ENCODE measurements at places on chromosomes 12 and 14. TPM values are rescaled to one million over a fixed set of nuclear protein-coding genes. Genes with fewer than 3 reads are reported as not detected.

DNA sequence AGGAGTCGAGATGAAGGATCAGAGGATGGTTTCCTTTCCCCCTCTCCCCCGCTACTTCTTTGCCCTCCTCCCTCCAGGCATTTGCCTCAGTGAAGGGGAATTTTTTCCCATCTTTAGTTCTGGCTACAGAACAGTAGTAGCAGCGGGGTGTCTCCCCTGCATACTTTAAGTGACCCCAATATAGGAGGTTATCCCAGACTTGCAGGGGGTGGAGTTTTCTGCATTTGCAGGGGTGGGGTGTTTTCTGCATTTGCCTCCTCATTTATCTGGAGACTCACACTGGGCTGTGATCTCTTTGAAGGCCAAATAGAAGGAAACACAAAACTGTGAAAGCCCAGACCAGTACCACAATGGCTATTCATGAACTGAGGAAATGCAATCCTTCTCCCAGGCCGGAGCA, 19.8 kb downstream of the PTPRB start:
- no peak for DNase-seq

GRCh38 chr12:6372403-6373003, 2.9 kb downstream of the SCNN1A start:
- no peak for DNase-seq

Gene BMP4
- 9.9 TPM for total RNA-seq

GRCh38 chr14:71202881-71203280, 295.6 kb downstream of the PCNX1 start:
- DNase-seq: no peak

- DNase-seq: no peak
Observed at GRCh38 chr14:77681196-77682157, 26.3 kb downstream of the ALKBH1 start.

DNA sequence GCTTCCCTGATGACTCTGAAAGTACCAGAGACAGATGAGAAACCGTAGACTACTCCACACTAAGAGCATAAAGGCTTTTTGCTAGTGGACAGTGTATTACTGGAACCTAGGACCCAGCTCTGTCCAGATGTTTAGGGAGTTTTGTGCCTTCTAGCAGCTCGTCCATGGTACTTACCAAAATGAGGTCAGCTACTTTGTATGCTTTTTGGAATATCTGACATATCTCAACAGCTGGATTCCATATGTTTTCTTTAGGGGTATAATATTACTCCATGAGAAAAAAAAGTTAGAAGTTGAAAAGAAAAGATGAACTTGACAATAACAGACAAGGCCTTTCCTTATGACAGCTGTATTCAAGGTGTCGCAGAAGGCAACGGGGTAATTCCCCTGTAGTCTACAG, 32.1 kb upstream of the FRMD6 start:
- DNase-seq: no peak

Gene ADAM21
- not detected for total RNA-seq

Gene GLIPR1L2
- total RNA-seq: 0.60 TPM

GRCh38 chr12:12723681-12724420, 6.7 kb downstream of the CDKN1B start:
- DNase-seq: no peak

Gene TMEM30B
- total RNA-seq: 39.3 TPM

Gene ADSS1
- 12.4 TPM for total RNA-seq

Gene TPPP2
- not detected for total RNA-seq

Gene METTL1
- 24.1 TPM for total RNA-seq

DNA sequence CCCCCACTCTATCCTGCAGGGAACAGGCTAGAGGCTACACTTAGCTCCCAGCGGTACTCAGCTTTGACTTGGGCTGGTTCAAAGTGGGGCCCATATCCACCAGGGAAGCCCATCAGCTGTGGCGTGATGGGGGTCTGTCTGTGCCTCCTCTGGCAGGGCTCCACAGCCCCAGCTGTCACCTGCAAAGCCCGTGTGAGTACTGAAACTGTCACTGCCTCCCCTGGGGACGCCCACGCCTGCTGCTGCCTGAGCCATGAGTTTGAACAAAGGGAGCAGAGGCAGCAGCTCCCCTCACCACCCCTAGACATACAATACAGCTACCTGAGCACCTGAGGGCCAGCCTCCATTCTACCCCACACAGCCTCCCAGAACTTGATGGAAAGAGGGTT, 5.0 kb downstream of the REM2 start:
- no peak for DNase-seq

Gene KRT73
- 27.4 TPM for total RNA-seq

GRCh38 chr12:45577844-45578399, 151.6 kb upstream of the ARID2 start:
- DNase-seq: no peak

DNA sequence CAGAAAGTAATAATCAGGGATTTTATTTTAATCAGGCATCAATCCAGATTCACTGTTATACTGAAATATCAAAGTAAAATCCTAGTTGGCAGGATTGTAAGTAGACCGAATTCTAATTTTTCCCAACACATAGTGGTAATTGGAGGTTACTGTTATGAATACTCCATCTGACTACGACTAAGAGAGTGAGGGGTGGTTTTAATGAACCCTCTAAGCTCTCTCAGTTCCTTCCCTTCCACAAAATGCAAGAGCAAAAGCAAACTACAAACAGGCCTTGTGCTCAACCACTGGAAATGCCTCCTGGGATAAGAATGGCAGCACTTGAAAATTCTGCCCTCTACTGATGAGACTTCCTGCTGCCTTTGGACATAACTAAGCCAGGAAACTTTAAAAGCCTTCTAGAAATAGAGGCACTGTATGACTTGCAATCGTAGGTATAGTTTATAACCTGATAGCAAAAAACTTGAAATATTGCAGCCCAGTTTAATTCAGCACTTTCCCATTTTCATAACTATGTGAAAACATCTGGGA, 184.8 kb downstream of the SLC16A7 start:
- DNase-seq: no peak

Gene ASCL1
- total RNA-seq: not detected

Gene SPTLC2
- total RNA-seq: 22.9 TPM

- no peak for DNase-seq
Observed at GRCh38 chr14:57403521-57403864, 13.1 kb downstream of the NAA30 start.

Gene TCTN1
- total RNA-seq: 20.9 TPM

Gene CELA1
- not detected for total RNA-seq

Gene PPM1H
- 3.2 TPM for total RNA-seq

DNA sequence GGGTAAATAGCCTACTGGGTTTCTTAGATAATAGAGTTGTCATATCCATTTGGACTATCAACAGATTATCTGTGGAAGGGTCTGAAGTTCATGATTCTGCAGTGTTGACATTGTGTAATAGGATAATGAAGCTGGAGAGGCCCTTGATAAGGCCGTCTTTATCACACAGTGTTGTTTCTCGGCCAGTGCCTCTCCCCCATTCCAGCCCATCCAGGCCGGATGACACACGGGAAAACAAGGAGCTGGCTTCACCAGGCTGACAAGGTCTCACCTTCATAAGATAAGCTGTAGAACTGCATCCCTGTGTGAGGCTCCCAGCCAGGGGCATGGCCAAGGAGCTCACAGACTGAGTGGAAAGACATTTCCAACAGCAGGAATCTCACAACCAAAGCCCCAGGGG, 8.7 kb upstream of the EML1 start:
- peak; percentile 44 for DNase-seq

DNA sequence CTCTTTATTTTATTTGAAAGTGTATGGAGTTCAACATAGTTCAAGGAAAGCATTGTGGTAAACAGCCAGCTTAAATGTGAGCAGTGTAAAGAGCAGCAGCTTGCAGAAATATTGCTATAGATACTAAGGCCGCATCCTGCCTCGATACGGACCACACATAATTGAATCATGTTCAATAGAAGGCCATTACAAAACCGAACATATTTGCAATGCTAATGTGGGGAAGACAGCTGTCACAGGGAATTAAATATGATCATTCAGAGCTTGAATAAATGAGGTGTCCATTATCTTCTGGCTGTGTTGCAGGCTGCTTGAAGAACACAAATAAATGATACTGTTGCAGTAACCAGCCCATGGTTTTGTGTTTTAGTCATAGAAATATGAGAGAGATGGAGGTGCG, 173.2 kb downstream of the BRMS1L start:
- no peak for DNase-seq
